Activated T-helper 9 cell treated with anti-CD3 and anti-CD28 coated beads, Interleukin-2, amount 50 U/mL, for 16 hours (primary cell): ENCODE measurements at places on chromosomes 3 and 15.
A peak's percentile ranks its signal among the peaks of the same experiment; 100 is the strongest.

DNA sequence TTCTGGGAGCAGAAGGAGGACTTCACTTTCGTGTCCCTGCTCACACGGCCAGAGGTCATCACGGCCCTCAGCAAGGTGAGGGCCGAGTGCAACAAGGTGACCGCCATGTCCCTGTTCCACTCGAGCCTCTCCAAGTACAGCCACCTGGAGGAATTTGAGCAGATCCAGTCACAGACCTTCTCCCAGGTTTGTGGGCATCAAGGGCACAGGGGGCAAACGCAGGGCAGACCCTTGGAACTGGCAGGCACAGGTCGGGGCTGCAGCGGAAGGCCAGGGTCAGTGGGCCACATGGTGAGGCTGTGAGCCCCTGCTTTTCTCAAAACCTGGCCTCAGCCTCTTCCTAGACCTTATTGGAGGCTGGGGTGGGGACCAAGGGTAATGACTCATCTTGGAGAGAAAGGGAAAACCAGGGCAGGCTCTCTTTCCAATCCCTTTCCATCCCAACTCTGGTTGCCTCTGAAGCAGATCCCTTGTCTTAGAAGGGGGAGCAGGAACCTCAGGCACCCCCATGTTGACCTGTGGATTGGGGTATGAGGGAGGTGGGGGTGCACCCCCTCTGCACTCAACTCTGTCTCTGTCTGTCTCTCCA lies 29.5 kb downstream of the DNAH1 start:
- DNase-seq, result no peak

- DNase-seq, result no peak
These were observed 7.4 kb downstream of the EDEM1 start for GRCh38 chr3:5194801-5195509.

DNA sequence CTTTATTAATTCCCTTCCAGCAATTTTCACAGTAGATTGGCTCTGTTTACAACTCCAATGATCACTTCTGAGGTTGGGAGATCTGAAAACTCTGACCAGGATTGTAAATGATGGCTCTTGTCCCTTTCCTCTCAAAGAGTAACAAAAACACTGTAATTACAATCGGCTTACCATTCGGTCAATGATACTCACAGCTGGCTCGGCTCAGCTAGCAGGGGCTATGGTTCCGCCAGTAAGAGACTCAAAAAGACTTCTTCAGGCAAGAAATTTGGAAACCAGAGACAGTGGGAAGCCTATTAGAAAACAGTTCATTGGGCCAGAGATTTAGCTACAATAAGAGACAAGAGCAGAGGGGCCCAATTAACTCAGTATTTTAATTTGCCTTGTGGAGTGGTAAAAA lies 96.6 kb downstream of the LRRC3B start:
- DNase-seq, result no peak

GRCh38 chr15:78077053-78077870 lies at the start of gene TBC1D2B:
Gene TBC1D2B (minus strand): TSS chr15:78077711. CDS start chr15:78077652, 59 bp downstream.
- DNase-seq, result peak; percentile 64

- no peak for DNase-seq
These were observed 159.8 kb downstream of the MBNL1 start for GRCh38 chr3:152428577-152428976.

DNA sequence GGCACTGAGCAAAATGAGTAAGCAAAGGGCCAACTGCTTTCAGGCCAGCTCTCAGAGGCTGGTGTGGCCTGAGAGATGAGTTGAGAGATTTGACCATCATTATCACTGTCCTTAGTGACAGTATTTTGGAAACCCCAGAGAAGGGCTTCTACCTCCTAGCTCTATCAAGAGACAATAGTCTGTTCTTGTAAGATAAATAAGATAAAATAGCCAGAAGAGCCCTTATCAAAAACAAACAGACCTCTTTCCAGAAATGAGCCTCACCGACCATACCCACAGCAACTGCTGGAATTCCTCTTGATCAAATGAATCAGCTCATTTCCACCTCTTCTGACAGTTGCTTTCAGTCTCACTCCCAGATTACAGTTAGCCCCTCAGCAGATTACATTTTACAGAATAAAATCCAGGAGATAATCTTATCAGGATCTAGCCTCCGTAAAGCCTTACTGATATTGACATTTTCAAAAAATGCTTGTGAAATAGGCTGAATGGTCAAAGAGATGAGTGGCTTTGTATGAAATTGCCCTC lies 4.5 kb downstream of the HDC start:
- DNase-seq, result no peak

DNA sequence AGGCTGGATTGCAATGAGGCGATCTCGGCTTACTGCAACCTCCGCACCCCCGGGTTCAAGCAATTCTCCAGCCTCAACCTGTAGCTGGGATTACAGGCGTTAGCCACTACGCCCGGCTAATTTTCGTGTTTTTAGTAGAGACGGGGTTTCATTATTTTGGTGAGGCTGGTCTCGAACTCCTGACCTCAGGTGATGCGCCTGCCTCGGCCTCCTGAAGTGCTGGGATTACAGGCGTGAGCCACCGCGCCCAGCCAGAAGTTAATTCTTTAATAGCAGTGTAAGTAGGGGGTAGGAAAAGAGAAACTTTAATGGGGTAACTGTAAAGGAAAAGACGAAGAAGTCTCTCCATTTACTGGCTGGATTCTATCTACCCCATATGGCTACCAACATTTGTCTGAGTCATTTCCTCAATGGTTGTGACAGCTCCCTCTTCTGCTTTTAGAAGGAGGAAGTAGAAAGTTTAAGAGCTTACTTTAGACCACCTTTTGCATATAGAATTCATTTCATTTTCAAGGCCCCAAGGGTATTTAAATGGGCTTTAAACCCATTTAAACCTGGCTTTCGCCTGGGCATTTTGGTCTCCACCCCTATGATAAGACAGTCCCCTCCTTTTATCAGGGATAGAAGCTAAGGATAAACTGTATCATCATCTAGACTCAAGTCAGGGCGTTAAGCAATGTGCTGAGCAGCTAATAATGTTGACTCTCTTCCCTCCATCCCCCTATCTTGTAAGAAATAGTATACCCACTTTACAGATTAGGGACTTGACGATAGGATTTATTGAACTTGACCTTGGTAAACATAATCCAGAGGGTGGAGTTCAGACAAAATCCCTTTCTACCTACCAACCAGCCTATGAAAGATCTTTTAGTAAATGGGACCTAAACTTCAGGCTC lies 1.1 kb upstream of the CDV3 start:
- DNase-seq, result no peak

DNA sequence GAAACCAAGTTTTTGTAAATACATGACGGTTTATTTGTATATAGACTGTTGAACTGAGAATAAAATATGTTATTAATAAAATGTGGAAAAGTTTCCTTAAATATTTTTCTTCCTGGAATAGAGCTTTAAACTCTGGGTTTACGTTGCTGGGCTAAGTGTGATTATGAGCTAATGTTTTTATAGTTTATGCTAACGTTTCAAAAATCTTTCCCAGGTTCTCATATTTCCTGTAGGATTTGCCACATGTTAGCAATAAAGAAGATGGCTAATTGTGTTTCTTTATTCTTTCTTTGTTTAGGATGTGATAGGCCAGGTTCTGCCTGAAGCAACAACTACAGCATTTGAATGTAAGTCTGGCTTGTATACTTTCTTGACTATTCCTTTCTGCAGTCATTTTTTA lies 7.2 kb downstream of the MAP2K5 start:
- DNase-seq, result no peak

- DNase-seq, result no peak
These were observed 147.7 kb upstream of the BHLHE40 start for GRCh38 chr3:4831580-4831950.

DNA sequence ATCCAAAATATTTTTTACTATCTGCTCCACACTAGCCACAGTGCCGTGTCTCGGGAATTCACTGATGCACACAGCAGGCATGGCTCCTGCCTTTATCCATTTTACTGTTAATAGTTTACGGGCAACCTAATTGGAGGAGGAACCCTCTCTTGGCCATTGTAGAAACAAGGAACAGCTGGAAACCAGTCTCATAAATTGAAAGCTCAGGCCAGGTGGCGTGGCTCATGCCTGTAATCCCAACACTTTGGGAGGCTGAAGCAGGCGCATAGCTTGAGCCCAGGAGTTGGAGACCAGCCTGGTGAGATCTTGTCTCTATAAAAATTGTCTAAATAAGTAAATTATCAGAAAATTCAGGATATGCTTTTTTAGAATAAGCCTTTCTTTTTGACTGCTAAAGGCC lies 39.0 kb downstream of the IL5RA start:
- no peak for DNase-seq

- no peak for DNase-seq
These were observed 78.4 kb downstream of the CHL1 start for GRCh38 chr3:274927-275326.

DNA sequence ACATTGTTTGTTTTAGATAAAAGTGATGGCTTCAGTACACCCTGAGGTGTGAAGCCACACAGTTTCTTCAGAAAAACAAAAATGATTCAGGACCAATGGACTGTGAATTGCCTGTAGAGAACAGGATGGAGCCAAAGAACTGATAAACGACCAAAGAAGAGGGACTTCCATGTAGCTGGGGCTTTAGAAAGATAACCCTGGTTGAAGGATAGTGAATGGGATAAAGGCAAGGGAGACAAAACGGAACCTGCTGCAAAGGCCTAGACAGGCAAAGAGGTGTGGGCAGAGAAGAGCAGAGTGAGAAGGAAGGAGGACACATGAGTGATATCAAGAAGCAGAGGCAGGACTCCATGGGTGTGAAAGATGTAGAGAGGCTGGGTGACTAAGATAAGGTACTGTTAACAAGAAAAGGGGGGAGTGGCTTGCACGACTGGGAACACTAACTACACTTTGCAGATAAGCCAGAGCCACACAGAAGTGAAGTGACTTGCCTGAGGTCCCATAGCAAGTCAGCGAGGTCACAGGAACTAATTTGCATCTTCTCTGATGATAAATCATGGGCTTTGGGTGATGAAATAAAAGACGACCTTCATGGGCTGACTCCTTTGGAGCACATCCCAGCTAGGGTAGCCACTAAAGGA lies 44.3 kb downstream of the RAB6B start:
- no peak for DNase-seq

DNA sequence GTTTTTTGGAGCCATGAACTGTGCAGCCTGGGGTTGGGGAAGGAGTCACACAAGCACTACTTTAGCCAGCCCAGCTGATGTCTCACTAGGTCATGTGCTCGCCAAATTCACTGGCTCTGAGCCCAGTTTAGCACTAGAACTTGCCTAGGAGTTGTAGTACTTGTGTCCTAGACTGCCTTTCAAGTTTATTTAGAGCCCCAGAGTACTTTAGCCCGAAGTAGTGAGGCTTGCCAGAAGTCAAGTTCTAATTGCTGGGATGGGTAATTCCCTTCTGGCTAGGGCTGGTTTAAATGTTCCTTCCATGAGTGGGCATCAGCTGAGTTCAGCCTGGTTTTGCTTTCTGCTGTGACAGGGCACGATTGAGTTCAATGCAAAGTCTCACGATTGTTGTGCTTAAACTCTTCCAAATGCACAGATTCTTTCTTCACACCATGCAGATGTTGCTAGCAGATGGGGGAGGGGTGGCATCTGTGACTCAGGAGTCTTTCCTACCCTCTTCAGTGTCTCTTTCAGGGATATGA lies 228.2 kb upstream of the ZPLD1 start:
- DNase-seq, result no peak

DNA sequence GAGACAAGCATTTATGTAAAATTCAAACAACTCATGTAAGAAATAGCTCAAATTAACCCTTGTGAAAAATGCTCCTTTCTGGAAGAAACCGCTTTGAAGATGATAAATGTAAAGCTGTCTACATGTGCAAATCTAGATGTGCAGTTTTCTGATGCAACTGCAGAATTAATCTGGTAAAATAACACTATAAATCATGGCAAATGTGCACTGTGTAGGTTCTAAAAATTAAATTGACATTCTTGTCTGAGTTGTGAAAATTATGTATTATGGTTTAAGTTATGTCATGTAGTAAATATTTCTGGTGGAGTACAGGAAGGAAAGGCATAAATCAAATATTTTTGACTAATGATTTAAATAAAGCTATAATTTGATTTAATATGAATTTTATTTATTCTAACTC lies 678.1 kb upstream of the SEMA6D start:
- DNase-seq, result no peak

GRCh38 chr3:187626581-187626980 lies 43.6 kb downstream of the SST start:
- DNase-seq, result no peak

GRCh38 chr15:98597666-98598065 lies 50.7 kb upstream of the IGF1R start:
- DNase-seq, result no peak

DNA sequence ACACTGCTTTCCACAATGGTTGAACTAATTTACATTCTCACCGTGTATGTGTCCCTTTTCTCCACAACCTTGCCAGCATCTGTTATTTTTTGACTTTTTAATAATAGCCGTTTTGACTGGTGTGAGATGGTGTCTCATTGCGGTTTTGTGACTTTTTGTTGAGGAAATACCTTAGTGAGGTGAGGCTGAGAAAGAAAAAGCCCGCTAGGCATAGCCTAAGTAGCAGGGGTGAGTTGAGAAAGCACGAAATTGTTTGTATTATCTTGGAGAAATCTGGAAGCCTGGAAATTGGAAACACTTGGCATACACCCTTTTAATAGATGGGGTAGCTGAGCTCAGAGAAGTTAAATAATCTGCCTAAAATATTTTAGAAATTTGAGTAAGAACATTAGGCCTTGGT lies 61.5 kb upstream of the CFAP161 start:
- DNase-seq, result no peak

DNA sequence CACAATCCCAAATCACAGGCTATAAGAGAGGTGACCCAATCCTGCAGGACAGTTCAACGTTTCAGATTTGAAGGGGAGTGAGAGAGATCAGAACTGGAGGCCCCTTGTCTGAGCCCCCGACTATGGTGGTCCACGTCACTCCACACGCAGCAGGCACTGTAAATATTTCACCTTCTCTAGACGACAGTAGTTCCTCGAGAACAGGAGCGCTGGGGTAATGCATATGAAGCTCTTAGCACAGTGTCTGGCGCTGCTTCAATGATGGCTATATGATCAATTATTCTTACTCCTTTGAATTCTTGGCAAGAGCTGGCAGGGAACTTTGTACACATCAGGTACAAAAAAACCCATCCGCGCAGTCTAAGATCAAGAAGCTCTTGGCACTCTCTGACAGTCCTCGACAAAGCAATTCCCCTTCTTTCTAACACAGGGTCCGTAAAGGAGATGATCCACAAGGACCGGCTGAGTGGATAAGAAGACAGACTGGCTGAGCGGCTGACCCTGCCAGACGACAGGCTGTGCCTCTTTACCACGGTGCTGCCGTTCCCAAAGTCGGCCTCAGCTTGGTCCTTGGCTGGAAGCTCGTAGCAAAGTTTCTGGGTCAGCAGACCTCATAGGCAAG lies 522 bp upstream of the NRROS start:
- no peak for DNase-seq

GRCh38 chr3:174598885-174599439 lies 260.2 kb upstream of the NAALADL2 start:
- DNase-seq, result no peak

GRCh38 chr15:40309344-40309862 lies 1.7 kb upstream of the PLCB2 start:
- DNase-seq, result no peak

- no peak for DNase-seq
These were observed 45.5 kb downstream of the RASGRF1 start for GRCh38 chr15:79045041-79045440.

- no peak for DNase-seq
These were observed 46.6 kb downstream of the CEP70 start for GRCh38 chr3:138547342-138547975.

- DNase-seq, result no peak
These were observed 8.3 kb upstream of the EPHA3 start for GRCh38 chr3:89098964-89099585.
